Femur (tissue), 1 donor: ENCODE measurements at places on chromosomes 1 and 21.

DNA sequence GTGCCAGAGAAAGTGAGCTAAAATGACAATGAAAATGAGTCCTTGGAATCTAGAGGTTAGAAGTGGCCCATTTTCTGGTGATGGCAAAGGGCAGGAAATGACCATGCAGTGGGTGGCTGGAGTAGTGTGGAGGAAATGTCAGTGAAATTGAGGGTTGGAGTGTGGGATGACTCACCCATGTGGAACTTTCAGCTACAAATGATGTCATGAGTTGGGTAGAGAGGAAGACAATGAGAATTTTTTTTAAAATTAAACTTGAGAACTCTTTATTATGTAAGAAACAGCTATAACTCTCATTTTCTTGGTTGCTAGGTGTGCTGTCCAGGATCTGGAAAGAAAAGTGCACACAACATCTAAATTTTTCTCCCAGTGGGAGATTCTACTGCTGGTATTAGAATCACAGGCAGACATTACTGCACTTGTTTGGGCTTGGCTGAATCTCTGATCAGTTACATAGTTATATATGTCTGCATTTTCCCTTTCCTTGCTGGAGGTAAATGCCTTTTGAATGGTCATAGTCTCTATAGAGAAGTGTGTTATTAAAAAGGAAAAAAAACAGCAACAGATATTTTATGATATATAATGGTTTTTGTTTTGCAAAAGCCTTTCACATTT, 56.8 kb upstream of the GNG12 start:
- peak; percentile 50 for DNase-seq

DNA sequence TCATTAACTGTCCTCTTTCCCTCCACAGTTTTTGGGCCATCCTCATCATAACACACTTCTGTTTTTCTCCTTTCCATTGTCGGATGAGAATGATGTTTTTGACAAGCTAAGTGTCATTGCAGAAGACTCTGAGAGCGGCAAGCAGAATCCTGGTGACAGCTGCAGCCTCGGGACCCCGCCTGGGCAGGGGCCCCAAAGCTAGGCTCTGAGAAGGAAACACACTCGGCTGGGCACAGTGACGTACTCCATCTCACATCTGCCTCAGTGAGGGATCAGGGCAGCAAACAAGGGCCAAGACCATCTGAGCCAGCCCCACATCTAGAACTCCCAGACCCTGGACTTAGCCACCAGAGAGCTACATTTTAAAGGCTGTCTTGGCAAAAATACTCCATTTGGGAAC, 28.6 kb upstream of the IFNAR1 start:
- DNase-seq: no peak

- peak; percentile 56 for DNase-seq
Observed at GRCh38 chr1:59422921-59423575, 126.2 kb downstream of the FGGY start.

- no peak for DNase-seq
Observed at GRCh38 chr21:25373126-25374082, 233.9 kb downstream of the MRPL39 start.

DNA sequence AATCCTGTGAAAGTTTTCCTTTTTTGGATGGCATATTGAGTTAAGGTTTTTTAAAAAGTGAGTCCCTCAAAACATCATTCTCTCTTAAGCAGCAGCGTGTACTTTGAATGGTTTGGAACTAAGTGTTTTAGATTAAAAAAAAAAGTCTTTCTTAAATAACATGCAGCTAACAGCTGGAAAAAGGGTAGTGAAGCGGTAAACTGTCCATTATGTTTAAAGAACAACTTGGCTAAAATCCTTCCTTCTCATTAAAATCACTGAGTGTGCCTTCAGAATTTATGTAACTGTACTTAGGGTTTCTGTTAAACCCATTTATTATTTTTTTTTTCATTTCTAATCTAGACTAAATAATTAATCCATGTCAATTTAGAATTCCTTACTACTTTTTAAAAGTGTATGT, 254.2 kb upstream of the ADAMTS5 start:
- DNase-seq: no peak

DNA sequence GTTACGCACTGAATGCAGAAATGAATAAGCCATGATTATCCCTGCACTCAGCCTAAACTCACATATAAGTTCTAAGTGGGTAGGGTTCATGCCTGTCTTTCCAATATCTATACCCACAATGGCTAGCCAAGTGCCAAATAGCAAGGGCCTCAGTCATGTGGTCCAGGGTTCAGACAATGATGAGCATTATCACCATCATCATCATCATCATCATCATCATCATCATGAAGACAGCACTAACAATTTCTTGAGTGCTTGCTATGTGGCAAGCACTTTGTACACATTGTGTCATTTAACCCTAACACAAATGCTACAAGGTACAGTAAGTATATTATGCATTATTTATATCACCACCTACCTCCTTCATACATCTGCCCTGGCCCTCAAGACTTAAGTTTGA, 500.0 kb downstream of the AGBL4 start:
- no peak for DNase-seq

- DNase-seq: no peak
Observed at GRCh38 chr1:211703812-211704537, 28.6 kb upstream of the NEK2 start.

GRCh38 chr1:235442788-235443429, 61.3 kb downstream of the B3GALNT2 start:
- DNase-seq: no peak

DNA sequence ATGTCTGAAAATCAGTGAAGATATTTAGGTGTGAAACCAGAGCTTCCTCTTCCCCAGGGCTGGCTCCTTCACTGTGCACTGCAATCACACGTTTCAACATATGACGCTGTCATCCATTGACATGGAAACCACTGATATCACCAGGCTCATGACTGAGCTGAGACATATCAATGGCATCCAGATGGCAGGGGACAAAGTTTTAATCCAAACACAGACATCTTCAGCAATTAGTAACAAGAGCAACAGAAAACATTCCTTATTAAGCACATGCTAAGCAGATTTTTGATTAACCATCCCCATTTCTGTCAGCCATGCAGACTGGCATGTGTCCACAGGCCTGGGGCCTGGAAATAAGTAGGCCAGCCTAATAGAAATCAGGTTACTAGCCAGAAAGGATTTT, 108.0 kb upstream of the ADAR start:
- DNase-seq: no peak

- peak; percentile 25 for DNase-seq
Observed at GRCh38 chr1:176949033-176949662, 215.4 kb downstream of the ASTN1 start.

DNA sequence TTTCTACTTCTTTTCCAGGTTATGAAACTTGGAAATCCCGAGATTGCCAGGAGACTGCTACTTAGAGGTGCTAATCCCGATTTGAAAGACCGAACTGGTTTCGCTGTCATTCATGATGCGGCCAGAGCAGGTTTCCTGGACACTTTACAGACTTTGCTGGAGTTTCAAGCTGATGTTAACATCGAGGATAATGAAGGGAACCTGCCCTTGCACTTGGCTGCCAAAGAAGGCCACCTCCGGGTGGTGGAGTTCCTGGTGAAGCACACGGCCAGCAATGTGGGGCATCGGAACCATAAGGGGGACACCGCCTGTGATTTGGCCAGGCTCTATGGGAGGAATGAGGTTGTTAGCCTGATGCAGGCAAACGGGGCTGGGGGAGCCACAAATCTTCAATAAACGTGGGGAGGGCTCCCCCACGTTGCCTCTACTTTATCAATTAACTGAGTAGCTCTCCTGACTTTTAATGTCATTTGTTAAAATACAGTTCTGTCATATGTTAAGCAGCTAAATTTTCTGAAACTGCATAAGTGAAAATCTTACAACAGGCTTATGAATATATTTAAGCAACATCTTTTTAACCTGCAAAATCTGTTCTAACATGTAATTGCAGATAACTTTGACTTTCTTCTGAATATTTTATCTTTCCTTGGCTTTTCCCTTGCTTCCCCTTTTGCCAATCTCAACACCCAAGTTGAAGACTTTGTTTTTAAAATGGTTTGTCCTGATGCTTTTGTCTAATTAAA, 4.0 kb downstream of the CDKN2C start:
- no peak for DNase-seq

GRCh38 chr1:25198663-25199252, 33.5 kb downstream of the SYF2 start:
- peak; percentile 70 for DNase-seq

DNA sequence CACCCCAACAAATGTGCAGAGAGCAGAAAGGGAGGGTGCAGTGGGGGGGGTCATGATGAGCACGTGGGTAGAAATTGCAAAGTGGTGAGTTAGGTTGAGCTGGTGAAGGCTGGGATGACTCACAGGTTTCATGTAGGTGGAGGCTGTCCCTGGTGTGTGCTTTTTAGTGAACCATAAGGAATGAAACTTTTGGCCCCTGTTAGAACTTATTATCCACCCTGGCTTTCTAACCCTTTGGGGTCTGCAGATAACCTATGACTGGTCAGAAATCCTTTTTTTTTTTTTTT, 46.9 kb downstream of the DOP1B start:
- DNase-seq: no peak

DNA sequence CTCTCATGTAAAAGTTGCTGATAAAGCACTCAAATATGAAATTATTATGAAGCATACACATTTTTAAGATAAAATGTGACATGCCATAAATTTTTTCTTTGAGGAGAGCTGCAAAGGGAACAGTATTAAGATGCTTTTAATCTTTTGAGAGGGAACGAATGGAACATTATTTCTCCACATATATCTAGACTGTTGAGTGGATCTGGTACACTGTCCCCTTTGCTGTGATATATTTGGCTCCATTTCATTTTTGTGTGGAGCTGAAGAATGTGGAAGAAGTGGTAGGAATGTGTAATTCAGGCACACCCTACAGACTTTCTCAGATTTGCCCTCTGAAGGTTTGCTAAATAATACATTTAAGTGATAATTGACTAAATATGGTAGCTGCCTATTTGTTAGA, 31.7 kb downstream of the PGM1 start:
- no peak for DNase-seq

DNA sequence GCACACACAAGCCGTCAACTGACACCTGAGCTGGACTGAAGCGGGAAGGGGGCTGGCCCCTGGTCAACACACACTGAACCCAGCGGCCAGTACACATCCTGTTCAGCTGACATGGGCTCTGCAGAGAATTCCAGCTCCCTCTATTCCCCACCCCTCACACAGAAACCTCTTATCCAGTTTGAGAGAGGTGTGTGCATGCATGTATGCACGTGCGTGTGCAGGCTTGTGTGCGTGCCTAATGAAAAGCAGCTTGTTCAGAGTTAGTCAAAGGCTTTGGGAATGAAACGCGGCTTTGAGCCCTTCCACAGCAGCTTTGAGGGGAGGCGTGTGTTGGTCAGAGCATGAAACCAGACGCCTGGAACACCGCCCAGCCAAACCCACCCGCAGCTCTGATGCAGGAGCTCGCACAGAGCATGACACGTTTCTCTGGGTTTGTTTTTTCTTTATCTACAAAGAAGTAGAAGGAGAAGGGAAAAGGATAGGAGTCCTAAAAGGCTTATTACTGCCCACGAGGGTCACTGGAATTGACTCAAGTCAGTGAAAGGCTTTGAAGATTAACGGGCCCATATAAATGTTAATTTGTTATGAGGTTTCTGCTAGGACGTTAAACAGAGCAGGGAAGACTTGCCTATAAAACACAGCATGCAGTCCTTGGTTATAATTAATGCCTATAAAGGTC, 184.2 kb downstream of the ETS2 start:
- DNase-seq: peak; percentile 91

GRCh38 chr1:46687093-46687659, 15.5 kb downstream of the TEX38 start:
- peak; percentile 81 for DNase-seq

DNA sequence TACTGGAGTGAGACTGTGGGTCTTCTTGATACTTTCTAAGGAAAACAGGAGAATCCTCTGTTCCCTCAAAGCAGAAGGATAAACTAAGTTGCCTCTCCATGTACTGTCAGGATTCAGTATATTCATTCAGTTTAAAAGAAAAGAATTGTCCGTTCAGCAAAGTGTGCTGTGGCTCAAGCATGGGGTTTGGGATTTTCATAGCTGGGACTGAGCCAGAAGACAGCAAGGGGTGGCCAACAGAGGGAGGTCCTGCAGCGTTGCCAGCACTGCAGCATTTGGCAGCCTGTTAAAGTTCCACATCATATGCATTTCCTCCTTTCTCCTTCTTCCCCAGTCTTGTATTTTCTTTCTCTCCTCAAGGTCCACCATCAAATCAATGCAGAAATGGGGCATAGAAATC, 75.1 kb downstream of the DTL start:
- peak; percentile 83 for DNase-seq

DNA sequence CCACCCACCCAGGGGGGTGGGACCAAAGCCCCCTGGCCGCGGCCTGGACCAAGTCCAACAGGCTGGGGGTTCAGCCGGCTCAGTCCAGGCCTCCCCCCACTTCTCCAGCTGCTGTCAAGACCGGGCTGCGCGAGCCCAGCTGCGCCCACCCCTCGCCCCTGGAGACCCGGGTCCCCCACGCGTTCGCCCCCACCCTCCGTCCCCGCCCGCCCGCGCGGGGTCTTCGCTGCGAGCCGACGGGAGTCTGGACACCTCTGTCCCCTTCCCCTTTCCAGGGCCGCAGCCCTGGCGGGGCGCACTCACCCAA, 253 bp downstream of the RAP1GAP start:
- DNase-seq: peak; percentile 32

GRCh38 chr1:206025283-206025820, 1.7 kb upstream of the CTSE start:
- DNase-seq: no peak

DNA sequence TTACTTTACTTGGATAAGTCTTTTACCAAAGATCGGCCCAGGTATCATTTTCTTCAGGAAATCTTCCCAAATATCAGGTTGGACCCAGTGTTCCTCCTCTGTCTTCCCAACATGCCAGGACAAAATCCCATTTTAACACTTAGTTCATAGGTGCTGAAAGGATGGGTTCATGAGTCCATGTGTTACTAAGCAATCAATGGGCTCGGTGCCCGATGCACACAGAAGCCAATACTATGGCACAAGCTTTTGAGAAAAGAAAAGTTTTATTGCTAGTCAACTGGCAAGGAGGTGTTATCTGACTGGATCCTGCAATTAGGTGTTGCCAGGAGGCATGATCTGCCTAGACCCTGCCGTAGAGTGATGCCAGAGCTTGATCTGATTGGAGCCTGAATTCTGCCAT, 133.3 kb upstream of the SLC44A3 start:
- no peak for DNase-seq

GRCh38 chr1:214277704-214278635, 3.0 kb upstream of the SMYD2 start:
- peak; percentile 30 for DNase-seq

DNA sequence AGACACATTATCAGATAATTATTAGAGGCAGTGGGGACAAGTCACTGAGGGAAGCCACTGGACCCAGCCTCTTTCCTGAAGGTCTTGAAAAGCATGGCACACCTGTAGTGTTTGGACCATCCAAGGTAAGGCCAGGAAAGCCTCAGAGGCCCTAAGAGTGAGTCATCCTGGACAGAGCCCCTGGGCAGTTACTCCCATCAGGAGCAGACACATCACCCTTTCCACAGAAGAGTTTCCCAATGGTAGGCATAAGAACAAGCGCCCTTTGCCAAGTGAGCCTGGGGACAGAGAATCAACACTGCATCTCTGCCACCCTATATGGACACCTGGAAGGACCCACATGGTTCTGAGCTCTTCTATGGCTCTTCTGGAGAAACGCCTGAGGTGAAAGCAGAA, 136.0 kb downstream of the PLXNA2 start:
- no peak for DNase-seq
